ENCODE measurements at places on chromosomes 5 and 9. TPM values are rescaled to one million over a fixed set of nuclear protein-coding genes. Genes with fewer than 3 reads are reported as not detected.

The DPM2 gene
- total RNA-seq: 40.7 TPM

The CFAP157 gene
- not detected for total RNA-seq

The ZNF618 gene
- 0.08 TPM for total RNA-seq

The HCN1 gene
- total RNA-seq: not detected

The PTGS1 gene
- 1.2 TPM for total RNA-seq

The SH3RF2 gene
- 0.19 TPM for total RNA-seq

The TAF11L10 gene
- total RNA-seq: not detected

- no peak for DNase-seq
Measured at GRCh38 chr9:103242025-103242424, 246.9 kb downstream of the CYLC2 start.

GRCh38 chr5:72282878-72283277 lies 37.2 kb downstream of the MRPS27 start:
- no peak for DNase-seq

GRCh38 chr5:73591102-73591695 lies 25.7 kb downstream of the UTP15 start:
- DNase-seq: peak; percentile 28

- DNase-seq: no peak
Measured at GRCh38 chr5:135437796-135438560, 9.2 kb downstream of the DCANP1 start.

- no peak for DNase-seq
Measured at GRCh38 chr5:67453111-67453905, 256.7 kb upstream of the CD180 start.

DNA sequence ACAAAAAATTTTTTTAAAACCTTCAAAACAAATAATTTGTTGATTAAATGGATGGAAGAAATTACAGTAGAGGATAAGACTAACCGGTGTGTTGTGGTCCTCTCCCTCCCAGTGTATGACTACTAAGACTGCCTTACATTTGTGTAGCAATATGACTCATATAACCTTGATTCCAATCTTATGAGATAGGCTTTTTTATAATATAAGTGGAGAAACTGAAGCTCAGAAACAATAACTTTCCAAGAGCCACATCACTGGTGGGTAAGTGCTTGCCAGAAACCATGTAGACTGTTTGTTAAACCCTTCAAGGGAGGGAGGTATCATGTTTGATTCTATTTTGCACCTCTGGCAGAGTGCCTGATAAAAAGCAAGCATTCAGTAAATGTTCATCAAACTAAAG lies 47.5 kb downstream of the NLN start:
- DNase-seq: no peak

DNA sequence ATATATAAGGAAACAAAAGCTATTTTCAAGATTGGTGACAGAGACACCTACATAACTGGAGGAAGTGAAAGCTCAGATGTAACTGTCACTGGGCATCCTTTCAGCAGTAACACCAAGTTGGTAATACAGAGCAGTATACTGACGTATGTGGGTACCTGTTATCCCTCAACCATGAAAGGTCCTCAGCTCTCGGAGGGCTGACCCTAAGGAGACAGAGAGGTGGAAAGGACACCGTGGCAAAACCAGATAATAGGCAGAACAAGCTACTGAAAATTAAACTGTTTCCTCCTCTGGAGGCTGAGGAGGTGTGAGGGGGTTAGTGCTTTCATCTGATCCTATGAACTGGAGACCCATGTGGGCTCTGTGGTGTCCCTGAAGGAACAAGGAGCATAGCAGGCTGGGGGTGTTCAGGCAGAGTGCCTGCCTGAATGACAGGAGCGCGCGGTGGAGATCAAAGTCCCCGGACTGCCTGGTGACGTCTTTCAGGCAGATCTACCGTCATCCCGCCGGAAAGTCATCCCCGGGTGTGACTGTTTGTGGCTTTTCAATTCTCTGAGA lies 130.2 kb upstream of the FSTL4 start:
- DNase-seq: peak; percentile 28

DNA sequence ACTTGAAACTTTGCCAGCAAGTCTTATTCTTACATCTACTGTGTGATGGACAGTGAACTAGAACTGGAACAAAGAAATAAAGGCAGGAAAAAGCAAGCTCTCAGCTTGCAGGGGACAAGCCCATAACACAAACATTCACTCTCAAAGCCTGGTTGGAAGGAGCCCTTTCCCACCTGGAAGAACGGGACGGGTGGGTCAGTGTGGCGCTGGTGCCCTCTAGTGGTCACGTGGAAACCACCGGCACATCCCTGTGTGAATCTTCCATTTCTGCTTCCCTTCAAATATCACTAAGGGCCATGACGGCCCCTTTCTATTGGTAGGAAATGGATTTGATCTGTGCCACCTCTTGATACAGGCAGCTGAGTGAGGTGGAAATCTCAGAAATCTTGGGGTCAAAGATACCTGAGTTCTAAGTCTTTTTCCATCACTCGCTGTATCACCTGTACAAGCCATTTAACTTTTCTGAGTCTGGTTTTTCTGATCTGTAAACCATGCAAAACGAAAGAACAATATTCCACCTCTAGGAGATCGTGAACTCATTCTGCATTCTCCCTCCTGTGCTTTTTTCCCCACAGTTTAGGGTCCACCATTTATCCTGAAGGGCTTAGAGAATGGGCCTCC lies 211.6 kb downstream of the MSX2 start:
- DNase-seq: no peak

GRCh38 chr5:143682246-143682905 lies 129.6 kb upstream of the HMHB1 start:
- DNase-seq: no peak

- no peak for DNase-seq
Measured at GRCh38 chr5:143011585-143011984, 241.4 kb downstream of the ARHGAP26 start.

- no peak for DNase-seq
Measured at GRCh38 chr5:31626156-31626555, 12.8 kb upstream of the PDZD2 start.

DNA sequence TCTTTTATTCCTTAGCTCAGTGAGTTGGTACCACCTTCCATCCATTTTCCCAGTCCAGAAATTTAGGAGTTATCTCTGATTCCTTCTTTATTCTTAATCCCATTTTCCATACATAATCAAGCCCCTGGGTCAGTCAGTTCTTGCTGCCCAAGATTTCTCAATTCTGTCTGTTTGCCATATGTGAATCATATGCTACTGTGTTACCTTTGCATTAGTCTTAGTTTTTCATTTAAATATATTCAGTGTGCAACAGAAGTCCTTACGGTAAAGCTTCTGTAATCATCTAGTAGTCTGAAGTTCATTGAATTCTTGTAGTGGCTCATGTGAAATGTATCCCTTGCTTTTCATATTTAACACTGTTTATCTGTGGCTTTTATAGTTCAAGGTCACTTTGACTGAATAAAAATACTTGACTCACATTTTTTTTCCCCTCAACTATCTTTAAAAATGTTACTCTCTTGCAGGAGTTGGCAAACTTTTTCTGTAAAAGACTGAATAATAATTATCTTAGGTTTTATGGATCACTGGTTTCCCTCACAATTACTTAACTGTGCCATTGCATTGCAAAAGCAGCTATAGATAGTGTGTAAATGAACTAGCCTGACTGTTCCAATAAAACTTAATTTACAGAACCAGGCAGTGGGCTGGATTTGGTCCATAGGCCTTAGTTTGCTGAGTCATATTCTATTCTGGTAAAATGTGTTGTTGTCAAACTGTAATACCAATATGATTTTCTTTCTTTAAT lies 6.9 kb downstream of the KIAA1958 start:
- no peak for DNase-seq

DNA sequence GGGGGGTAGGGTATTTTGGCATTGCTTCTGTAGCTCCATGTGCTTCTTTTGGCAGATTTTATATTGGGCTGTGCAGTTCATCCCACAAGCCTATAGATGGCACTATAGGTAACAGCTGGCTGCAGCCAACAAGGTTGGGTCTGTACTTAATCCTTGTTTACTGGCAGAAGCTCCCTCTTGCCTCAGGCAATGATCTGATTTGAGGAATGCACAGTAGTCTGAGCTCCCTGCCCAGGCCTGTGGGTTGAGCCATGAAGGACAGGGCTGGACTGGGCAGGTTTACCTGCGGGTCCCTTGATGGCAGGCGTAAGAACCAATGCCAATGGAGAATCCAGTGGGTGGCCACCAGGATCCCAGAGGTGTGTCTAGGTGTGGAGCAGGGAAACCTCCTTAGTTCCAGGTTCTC lies 11.7 kb upstream of the OR1J2 start:
- no peak for DNase-seq

- DNase-seq: no peak
Measured at GRCh38 chr9:1094749-1095148, 44.6 kb downstream of the DMRT2 start.

- no peak for DNase-seq
Measured at GRCh38 chr9:127174386-127175318, 52.2 kb upstream of the ANGPTL2 start.
